ENCODE measurements at places on chromosomes 16 and 17.
A peak's percentile ranks its signal among the peaks of the same experiment; 100 is the strongest.

GRCh38 chr16:74999219-74999608 is 390 bp downstream of the ZNRF1 start:
- peak; percentile 36 for DNase-seq

DNA sequence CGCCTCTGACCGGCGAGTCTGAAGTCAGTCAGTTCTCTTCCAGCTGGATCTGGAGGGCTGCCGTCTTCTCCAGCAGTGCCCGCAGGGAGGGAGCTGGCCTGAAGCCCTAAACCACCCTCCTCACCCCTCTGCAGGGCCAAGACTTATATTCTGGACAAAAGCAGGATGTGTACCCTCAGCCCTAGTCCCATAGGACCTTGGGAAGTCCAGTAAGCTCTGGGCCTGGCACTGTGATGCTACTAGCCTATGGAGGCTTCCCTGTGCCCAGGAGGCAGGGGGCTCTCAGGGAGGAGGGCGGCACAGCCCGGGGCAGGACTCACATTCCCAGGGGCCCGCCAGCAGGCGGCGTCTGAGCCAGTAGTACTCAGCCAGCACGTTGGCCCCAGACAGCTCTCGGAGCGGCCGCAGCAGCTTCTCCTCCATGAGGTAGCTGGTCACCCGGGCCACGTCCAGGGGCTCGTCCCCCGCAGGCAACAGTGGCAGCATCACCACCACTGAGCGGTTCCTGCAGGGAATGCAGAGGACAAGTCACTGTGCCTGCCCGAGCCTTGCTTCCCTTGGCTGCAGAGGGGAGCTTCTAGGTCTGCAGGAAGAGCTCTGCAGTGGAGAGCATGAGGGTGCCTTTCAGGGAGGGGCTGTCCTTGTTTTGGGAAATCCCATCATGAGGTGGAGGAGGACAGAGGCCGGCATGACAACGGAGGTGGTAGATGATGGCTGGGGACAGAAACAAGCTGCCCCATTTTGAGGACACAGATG is 41.7 kb downstream of the RMI2 start:
- peak; percentile 74 for DNase-seq

- no peak for DNase-seq
Measured at GRCh38 chr16:81277541-81278080, 37.2 kb upstream of the GAN start.

- DNase-seq, result peak; percentile 54
Measured at GRCh38 chr17:28216528-28216927, 102.5 kb upstream of the TMEM97 start.

GRCh38 chr16:89341697-89342694 is 124.5 kb downstream of the ZNF778 start:
- DNase-seq, result no peak

DNA sequence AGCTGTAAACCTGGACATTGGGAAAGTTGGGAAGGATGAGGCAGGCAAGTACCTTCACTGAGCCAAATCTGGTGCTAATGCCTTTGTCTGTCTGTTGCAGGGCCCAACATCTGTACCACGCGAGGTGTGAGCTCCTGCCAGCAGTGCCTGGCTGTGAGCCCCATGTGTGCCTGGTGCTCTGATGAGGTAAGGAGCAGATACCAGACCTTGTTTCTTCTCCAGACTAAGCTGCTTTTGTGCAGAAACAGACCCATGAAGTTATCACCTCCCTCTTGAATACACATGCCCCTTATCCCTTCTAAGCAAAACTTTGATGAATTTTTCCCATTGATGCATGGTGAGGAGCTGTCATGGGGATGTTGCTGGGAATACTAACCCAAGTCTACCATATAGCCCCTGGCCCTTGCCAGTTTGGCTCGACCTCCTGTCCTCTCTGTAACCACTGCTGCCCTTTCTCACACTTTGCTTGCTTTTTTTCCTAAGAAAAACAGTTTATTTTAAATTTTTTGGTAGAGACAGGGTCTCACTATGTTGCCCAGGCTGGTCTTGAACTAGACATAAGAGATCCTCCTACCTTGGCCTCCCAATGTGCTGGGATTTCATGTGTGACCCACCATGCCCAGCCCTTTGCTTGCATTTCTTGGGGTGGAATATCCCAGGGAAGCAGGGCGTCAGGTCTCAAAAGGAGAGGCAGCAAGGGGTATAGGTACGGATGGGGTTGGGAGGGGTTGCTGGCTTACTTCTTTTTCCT is 20.9 kb downstream of the ITGB3 start:
- DNase-seq, result no peak

DNA sequence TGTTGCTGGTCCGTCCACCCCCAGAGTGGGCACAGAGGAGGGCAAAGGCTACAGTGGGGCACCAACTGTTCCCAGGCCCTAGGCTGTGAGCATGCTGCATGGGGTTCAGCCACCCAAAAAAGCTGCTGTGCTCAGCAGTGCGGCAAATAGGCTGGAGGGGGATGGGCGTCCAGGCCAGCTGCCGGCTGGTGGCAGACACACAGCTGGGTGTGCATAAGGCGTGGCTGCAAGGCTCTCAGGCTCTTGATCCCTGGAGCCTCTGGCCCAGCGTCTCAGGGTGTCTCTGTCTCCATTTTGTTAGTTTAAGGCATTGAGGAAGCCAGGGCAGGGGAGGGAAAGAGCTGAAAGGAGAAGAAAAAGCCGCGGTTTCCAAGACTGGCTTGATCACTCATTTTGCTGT is 8.8 kb downstream of the RPL19 start:
- no peak for DNase-seq

DNA sequence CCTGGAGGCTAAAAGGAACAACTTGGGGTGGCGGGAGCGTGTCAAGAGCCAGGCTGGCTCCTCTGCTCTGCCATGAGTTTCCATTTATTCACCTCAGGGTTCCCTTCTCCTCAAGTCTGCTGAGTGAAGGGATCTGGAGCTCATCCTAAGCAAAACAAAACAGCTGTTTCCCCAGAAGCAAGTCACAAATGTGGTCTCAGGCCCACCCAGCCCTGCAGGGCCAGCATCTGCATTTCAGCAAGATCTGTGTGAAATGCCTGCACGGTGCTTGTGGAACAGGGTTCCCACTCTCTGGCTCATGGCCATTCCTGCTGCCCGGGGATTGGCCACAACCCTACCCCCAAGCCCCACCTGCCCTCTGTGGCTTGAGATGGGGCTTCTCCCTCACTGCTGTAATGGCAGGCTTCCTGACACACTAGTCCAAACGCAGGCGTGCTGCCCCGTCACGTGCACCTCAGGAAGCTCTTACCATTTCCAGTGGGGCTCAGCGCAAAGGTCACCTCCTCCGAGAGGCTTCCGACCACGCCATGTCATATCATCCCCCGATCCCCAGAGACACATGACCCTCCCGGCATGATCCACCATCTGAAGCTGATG is 2.3 kb downstream of the SLC38A8 start:
- DNase-seq, result no peak

- no peak for DNase-seq
Measured at GRCh38 chr16:55876854-55877253, 1.7 kb upstream of the CES5A start.

GRCh38 chr17:9329251-9329921 is 246.2 kb downstream of the STX8 start:
- DNase-seq, result no peak

DNA sequence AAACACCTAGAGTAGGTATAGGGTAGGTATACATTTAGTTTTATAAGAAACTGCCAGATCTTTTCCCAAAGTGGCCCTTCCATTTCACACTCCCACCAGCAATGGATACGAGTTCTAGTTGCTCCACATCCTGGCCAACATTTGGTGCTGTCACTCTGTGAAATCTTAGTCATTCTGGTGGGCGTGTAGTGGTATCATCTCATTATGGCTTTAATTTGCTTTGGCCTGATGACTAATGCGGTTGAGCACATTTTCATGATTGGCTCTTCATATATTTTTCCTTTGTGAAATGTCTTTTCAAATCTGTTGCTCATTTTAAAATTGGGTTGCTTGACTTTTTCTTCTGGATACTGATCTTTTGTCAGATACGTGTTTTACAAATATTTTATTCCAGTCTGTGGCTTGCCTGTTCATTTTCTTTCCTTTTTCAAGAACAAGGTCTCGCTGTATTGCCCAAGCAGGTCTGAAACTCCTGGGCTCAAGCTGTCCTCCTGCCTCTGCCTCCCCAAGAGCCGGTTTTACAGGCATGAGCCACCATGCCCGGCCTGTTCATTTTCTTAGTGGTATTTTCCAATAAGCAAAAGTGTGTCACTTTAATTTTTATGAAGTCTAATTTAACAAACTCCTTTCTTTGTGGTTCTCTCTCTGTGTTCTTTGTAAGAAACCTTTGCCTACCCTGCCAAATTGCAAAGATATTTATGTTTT is 192.4 kb downstream of the SEC14L1 start:
- peak; percentile 79 for DNase-seq

- DNase-seq, result no peak
Measured at GRCh38 chr17:57507828-57508227, 237.3 kb downstream of the CCDC182 start.

GRCh38 chr17:77400445-77400870 is 259.7 kb downstream of the SEC14L1 start:
- peak; percentile 57 for DNase-seq

GRCh38 chr17:61943117-61943516 is 15.3 kb upstream of the INTS2 start:
- DNase-seq, result no peak

GRCh38 chr16:4696905-4697847 is 3.8 kb downstream of the NUDT16L1 start:
- no peak for DNase-seq

DNA sequence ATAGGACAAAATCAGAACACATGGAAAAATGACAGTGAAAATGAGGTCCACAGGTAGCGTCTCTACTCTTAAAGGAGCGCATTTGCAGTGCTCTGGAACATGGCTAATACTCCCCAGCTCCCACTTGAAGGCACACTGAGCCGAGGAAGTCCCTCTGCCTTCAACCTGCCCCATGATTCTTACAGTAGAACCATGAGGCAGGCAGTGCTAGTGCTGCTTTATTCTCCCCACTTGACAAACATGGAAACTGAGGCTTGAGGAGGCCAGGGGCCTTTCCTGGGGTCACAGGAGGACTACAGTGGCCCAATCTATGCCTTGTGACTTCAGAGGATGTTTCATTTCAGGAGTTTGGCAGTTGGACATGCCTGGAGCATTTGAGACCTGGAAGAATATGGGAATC is 244.1 kb upstream of the MAF start:
- no peak for DNase-seq

- no peak for DNase-seq
Measured at GRCh38 chr16:67111951-67112444, 2.3 kb downstream of the PHAF1 start.

DNA sequence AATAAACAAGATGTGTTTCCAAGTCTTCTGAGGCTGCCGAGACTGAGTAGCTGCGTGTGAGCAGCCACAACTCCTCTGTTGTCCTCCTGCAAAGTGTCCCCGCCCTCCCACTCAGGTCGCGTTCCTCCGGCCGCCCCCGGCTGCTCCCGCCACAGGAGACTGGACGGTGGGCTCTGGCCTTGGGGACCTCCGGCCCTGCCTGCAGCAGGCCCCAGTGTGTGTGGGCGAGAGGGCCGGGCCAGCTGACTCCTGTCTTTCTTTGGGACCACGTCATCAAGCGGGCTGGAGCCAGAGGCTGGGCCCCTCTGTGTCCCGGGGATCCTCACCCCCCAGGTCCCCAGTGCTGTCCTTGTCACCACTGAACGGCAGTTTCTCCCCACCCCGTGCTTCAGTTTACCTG is 175.3 kb downstream of the NPIPB11 start:
- no peak for DNase-seq

GRCh38 chr16:78230832-78231231 is 131.4 kb downstream of the WWOX start:
- no peak for DNase-seq

GRCh38 chr16:84058211-84058610 is 15.6 kb upstream of the SLC38A8 start:
- DNase-seq, result no peak

DNA sequence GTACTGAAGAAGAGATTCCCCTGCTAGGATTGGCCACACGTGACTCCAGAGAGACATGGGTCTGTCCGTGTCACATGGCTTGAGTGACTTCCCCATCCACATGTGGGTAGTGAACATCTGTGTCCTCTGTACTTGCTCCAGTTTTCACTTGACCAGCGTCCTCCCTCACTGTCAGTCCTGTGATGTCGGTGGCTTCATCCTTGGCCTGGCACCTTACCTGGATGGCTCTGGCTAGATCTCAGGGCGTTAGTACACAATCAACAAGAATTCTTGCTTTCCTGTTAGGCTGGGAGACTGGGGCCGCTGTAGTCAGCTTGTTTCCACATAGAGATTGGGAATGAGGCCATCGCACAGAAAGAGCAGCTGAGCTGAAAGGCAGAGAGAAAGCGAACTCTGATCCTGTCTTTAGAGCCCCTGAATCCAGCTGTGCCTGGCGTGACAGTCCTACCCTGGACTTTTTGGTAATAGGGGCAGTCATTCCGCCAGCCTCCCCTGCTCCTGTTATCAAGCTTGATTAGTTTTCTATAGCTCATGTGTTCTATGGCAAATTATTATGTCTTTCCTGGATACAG is 227.3 kb downstream of the SNX29 start:
- DNase-seq, result no peak

DNA sequence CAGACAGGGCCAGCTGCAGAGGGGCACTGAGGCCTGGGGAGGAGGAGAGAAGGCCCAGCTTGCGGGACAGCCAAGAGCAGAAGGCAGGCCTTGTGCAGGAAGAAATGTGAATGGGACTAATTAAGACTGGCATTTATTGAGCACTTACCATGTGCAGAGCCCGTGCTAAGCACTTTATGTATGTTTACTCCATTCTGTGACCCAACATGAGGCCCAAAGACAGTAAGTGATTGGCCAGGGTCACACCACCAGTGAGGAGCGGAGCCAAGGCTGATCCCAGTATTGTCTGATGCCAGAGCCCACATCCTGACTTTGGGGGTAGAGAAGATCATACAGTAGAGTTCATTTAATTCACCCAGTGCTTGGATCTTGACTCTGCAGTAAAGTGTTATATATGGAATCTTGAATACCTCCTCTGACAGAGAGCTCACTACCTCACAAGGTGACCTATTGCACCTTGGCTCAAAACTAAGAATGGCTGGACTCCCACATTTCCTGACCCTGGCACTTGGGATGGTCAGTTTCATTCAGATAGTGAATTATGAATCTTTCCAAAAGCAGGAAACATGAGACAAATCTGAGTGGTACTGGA is 13.6 kb downstream of the KATNB1 start:
- no peak for DNase-seq

- peak; percentile 25 for DNase-seq
Measured at GRCh38 chr17:64084086-64084939, 45.6 kb downstream of the ERN1 start.

GRCh38 chr16:31464348-31464769 is 5.1 kb downstream of the ARMC5 start:
- DNase-seq, result no peak

Data from AG08395 (cell line).